ENCODE measurements at places on chromosomes 1 and 21.

- DNase-seq = no peak
Measured at GRCh38 chr1:25057188-25057587, 127.1 kb upstream of the RUNX3 start.

- no peak for DNase-seq
Measured at GRCh38 chr1:18831656-18832055, 27.8 kb downstream of the TAS1R2 start.

- no peak for DNase-seq
Measured at GRCh38 chr1:38831731-38832369, 27.7 kb downstream of the RRAGC start.

DNA sequence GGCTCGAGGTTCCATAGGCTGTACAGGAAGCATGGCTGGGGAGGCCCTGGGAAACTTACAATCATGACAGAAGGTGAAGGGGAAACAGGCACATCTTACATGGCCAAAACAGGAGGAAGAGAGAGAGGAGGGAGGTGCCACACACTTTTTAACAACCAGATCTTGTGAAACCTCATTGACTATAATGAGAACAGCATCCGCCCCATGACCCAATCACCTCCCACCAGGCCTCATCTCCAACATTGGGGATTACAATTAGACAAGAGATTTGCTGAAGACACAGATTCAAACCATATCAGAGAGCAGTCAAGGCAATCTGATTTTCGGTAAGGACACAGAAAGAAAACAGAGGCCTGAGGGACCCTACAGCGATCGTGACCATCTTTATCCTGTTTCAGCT lies 41.7 kb downstream of the TNFRSF9 start:
- no peak for DNase-seq

- no peak for DNase-seq
Measured at GRCh38 chr1:215986401-215986800, 419.3 kb downstream of the KCTD3 start.

GRCh38 chr21:41931041-41931451 lies 22.8 kb downstream of the C2CD2 start:
- no peak for DNase-seq

GRCh38 chr1:116498789-116499628 lies 71.8 kb downstream of the CD58 start:
- peak; percentile 56 for DNase-seq

DNA sequence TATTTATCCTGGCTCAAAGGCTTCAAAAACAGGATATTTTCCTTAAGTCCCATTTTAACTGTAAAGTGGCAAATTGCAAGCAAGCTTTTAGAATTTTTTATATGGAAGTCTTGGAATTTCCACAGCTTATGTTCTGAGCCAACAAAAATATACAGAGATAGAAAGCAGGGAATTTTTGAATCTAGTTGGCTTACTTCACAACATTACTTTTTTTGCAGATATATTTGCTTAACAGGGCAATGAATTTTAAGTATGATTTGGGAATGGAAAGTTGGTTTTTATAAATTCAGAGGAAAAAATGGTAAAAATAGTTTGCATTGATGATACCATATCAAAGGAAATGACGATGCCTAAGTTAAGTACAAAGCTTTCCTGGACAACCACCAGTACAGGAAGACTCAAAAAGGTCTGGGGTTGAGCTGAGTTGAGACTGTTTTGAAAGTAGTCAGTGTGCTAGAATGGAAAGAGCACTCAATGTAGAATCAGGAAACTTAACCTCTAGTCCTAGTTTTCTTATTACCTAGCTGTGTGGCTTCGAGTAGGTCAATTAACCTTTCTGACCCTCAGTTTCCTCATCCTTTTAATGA lies 11.0 kb upstream of the VCAM1 start:
- DNase-seq = no peak

DNA sequence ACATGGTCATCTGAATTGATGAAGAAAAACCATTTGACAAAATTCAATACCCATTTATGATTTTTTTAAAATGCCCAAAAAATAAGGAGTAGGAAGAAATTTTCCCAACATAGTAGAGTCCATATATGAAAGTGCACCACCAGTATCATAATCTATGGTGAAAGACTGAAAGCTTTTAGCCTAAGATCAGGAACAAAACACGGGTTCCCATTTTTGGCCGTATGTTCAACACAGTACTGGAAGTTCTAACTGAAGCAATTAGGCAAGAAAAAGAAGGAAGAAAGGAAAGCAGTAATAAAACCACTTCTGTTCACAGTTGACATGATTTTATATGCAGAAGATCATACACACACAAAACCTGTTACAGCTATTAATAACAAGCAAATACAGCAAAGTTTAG lies 227.8 kb upstream of the RAB4A start:
- no peak for DNase-seq

GRCh38 chr1:81021134-81021533 lies 779.6 kb upstream of the ADGRL2 start:
- no peak for DNase-seq

- DNase-seq = no peak
Measured at GRCh38 chr1:14462851-14463250, 135.6 kb upstream of the KAZN start.

DNA sequence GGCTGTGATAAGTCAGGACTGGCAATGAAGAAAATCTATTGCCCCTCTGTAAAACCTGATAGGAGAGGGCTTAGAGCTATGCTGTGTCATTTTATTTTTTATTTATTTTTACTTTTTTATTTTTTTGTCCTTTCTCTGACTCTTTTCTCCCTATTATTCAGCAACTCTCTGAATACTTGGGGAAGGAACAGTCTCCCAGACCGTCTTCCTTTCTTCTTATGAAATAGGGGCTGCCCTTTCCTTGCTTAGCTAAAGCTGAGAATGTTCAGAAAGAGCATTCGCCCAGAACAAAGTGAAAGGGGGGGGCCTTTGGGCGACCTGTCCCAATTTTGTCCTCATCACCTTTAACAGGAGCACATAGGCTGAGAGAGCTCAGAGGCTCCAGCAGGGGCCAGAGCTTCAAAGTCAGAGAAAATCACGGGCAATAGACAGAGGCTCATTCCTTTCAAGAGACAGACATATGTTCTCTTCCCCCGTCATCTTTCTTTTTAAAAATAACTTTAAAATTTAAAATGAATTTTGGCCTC lies 80.9 kb downstream of the RNF220 start:
- no peak for DNase-seq

DNA sequence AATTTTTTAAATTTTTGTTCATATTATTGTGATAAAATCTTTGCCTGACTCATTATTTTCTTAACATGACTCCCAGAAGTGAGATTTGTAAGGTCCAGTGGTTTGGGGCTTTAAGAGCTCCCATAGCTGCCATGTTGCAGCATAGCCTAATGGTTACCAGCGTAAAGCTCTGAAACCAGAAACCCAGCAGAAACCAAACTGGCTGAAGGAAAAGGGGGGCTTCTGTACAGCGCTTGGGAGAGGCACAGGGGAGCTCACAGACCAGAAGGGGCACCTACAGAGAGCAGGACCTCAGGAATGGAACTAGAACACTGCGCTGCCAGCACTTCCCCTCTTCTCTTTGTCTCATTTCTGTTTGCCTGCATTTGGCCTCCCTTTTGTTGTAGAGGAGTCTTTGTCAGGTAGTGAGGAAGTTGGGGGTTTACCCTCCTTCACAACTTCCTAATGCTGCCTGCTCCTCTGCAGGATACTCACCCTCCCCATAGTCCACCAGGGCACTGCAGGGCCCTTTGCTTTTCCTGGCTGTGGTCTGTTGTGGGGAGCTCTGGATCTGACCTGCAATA lies 2.6 kb upstream of the PYCR2 start:
- no peak for DNase-seq

DNA sequence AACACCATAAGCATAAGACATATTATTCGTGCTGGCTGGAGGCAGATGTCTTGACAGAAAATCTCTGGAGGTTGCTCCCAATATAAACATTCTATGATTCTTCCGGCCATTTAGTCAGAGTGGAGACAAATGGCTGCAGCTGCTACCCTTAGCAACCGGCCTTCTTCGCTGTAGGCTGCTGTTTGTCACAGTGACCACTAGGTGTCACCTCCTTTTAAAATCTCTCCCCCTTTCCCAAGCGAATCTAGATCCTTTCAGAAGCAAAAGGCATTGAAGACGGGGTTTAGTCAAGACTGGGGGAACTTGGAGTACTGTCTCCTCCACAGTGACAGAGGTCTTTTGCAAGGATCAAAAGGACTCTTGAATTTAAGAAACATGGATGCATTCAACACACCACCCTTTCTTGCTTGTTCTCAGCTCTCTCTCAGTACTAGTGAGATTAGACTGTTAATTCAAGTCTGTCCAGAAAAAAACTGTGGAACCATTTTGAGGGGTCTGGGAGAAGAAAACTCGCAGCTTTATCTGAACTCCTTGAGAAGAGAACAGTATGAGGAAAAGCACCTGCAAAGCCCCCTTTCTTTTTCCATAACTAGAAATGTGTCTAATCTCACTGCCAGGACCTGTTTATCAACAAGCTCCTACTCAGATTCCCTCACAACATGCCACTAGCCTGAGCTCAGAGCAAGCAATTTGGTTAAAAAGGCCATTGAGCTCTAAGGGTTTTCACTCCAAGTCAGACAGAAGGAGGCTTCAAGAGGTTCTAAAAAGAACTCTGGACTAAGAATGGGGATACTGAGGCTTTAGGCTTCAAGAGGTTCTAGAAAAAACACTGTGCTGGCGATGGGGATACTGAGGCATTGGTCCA lies 408.3 kb upstream of the PLXNA2 start:
- DNase-seq = peak; percentile 40

DNA sequence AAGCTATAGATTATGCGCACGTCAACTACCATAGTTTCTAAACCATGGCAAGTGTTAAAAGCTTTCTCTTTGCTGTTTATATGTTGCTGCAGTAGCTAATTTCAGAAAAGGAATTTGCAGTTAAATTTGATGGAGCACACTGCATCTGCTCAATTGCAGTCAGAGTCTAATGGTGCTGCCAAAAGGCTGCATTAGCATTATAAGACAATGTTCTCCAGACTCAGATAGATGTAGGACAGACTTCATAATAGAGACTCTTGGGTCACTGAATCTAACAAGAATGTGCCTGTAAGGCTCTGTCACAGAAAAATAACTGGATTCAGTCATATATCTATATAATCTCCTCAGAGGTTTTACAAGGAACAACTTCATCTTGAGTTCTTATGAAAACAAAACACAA lies 198.3 kb downstream of the OLFM3 start:
- DNase-seq = no peak

DNA sequence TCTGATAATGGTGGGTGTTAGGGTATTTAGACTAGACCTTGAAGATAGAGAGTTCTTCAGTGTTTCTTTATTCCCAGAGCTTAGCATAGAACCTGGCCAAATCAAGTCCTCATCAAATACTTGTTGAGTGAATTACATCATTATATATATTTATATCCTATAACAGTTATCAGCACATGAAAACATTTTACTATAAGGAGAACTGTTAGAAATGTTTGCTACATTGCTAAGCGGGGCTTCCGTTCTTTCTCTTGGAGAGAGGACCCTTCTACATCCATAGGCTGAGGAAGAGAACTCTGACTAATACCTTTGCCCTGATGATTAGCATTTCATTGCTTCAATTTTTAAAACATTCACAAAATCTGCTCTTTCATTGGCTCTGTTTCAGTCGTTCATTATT lies 66.5 kb upstream of the NBL1 start:
- DNase-seq = no peak

DNA sequence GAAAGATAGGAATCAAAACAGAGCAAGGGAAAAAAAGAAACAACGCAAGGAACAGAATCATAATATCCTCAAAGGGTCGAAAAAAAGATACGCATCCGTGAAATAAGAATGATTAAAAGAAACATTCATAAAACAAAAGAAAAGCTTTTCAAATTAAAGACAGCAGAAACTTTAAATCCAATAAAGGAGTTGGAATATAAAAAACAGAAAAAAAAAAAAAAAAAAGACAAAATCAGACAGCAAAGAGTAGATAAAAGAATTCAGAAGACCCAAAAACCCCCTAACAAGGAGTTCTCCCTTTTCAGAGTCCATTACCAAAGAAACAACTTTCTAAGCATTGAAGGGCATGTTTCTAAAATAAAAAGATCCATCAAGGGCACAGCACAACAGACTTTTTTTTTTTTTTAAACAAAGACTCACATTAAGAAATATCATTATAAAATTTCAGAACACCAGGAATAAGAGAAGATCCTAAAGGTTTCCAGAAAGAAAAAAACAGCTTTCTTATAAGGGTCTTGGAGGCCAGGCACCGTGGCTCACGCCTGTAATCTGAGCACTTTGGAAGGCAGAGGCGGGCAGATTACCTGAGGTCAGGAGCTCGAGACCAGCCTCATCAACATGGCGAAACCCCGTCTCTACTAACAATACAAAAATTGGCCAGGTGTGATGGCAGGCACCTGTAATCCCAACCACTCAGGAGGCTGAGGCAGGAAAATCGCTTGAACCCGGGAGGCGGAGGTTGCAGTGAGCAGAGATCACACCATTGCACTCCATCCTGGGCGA lies 44.7 kb downstream of the ENAH start:
- DNase-seq = no peak

DNA sequence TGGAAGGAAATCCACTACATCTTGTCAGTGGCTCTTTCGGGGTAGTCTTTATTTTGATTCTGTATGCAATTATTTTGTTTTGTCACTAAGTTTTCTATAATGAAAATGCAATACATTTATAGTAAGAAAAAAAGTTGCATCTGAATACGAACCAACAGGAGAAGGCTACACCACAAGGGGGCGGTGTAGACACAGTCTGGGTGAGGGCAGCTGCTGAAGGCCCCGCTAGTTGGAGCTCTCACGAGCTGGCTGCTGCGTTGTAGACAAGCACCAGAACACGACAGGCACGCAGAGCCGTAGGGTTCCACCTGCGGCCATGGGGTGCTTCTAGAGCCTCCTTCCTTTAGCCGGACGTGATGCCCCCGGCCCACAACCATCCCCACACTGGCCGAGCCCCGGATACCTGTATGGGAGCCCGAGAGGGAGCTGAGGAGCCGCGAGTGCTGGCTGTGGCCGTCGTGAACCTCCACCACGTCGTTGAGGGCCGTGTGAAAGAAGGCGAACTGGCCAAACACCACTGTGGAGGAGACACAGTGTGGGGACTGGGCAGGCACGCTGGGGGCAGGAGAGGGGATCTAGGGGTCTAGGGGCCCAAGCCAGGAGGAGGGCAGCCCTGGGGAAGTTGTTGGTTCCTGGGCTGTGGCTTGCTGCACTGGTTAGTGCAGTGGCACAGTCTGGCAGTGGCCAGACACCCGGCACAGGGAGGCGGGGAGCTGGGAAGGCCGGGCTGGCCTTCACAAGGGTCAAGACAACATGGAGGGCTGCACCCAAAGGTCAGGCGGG lies 160.8 kb downstream of the ZSCAN20 start:
- peak; percentile 57 for DNase-seq

- no peak for DNase-seq
Measured at GRCh38 chr1:77614037-77614436, 68.4 kb downstream of the ZZZ3 start.

DNA sequence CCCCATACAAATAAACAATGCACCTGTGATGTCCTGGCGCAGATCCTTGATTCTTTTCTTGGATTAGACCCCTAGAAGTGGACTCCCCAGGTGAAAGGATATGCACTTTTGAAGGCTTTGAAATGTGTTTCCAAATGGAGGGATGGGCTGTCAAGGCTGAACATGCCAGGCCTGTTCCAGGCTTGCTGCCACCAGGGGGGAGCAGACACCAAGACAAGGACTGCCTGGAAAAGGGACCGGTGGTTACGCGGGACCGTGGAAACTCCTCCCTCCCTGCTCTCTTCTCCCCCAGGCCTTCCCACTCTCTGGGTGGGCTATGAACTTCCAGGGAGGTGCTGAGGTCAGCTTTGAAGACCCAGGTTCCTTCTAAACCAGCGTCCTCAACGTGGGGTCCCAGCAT lies 12.7 kb downstream of the C1QB start:
- DNase-seq = no peak

Measured in NCI-H187 (cell line).